Stimulated activated CD4-positive, alpha-beta T cell treated with anti-CD3 and anti-CD28 coated beads, Interleukin-2, amount 100 ng/mL, for 48 hours (primary cell): ENCODE measurements at places on chromosomes 12 and 14.

DNA sequence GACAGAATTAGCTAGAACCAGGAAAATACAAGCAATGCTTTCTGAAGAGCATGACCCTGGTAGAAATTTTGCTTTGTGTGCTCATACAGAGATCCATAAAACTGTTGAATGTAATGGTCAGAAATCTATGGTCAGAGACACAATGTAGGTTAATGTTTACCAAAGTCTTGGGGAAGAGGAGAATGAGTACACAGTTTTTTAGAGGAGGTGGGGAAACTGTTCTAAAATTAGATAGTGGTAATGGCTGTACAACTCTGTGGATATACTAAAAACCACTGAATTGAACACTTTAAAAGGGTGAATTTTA, 109.5 kb upstream of the ARHGAP5 start:
- no peak for DNase-seq

DNA sequence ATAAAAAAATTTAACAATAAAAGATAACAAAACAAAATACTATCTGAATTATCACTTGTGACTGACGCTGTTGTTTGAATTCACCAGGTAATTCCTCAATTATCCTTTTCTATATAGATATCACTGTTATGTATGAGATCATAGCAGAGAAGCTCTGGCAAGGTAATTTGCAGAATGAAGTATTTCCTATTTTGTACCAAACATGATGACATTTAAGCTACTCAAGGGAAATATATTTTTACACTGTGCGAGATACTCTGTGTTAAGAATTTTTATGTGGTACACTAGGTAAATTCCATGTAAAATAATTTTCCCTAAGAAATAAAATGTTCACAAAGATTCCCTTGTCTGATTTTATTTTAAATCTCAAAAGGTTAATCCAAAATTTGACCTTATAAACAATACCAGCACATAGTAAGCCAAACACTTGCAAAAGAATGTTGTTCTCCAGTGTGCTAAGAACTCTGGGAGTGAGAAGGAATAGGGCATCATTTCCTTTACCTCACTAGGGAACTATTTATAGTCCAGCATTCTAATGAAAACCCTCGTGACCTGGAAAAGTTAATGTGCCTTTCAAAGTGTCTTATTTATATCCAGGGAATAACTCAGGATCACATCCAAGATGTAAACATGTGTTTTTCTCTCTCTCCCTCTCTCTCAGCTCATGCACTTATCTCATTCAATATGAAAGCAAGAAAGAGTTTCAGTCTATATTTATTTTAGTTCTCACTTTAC, 115.2 kb upstream of the RAP1B start:
- no peak for DNase-seq

GRCh38 chr12:28456934-28457710, 266.9 kb downstream of the CCDC91 start:
- no peak for DNase-seq

DNA sequence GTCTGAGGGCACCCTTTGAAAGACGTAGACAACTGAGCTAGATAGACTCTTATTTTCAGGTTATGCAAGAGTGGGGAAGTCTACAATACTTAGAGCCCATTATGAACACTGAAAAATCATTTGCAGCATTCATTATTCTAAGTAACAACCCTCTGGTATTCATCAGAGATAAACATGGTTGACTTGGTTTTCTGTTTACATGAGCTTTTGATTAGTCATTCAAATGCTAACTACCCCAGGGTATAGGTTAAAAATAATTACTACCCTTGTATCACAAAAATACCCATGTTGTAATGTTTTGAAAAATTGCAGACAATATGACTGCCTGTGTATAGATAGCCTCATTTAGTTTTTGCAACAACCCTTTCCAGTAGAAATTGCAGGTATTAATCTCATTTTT, 78.5 kb downstream of the PPFIBP1 start:
- no peak for DNase-seq

DNA sequence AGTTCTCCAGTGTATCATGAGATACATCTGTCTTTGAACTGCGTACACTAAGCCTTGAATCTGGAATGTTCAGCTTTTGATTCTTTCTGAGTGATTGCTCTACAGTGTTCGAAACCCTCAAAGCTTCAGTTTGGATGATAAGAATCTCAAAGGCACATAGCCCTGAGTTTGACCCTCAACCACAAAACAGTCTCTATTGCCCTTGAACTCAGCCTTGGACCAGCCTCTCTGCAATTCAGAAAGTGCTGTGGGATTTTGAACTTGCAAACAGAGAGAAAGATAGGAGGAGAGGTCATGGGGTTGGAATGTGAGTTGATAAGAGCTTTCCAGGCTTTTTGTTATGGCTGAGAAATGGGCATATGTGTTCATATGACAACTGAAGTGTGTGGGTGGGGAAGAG, 100.3 kb downstream of the MYRFL start:
- no peak for DNase-seq

GRCh38 chr12:94676031-94676641, 25.8 kb upstream of the TMCC3 start:
- DNase-seq = no peak

GRCh38 chr14:59221568-59221967, 33.1 kb downstream of the DAAM1 start:
- no peak for DNase-seq
